GM04503 (cell line): ENCODE measurements at places on chromosomes 7 and 10.

DNA sequence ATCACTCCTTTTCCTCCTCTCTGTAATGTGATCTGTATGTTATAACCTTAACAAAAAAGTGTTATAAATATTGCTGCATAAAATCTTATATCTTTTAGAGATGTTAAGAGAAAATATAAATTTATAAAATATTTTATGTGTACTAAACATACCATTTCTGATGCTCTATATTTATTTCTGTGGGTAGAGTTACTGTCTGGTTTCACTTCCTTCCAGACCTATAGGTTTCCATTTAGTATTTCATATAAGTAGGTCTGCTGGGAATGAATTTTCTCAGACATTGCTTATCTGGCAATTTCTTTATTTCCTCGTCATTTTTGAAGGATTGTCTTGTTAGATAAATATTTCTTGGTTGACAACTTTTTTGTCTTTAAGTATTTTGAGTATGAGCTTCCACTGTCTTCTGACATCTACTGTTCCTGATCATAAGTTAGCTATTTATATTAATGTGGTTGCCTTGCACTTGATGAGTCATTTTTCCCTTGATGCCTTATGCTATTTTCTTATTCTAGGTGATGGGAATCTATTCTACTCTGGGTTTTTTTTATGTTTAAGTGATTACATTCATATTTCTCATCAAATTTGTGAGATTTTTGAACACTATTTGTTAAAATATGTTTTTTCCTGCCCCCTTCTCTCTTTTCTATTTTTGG lies 11.2 kb upstream of the THSD7A start:
- no peak for DNase-seq

GRCh38 chr7:4261601-4261960 lies 420.5 kb upstream of the FOXK1 start:
- no peak for DNase-seq

GRCh38 chr10:132229834-132230556 lies 43.2 kb downstream of the DPYSL4 start:
- no peak for DNase-seq

DNA sequence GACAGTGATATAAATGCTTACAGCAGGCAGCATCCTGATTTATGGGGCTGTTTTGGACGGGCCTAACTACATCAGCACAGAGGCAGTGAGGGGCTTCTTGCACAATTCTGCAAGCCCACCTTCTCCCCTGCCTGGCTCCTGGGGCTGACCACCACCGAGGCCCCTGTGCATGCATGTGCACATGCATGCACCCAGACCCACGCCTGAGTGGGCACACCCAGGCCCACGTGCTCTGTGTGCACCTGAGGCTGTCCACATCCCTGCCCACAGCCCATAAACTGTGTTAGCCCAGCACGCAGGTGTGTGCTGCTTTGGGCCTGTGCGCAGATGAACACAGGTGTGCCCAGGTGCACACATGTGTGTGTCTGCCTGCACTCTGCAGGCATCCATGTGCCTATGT lies 40.0 kb downstream of the ZMIZ1 start:
- no peak for DNase-seq

- DNase-seq, result no peak
Measured at GRCh38 chr7:258476-259190, 31.3 kb upstream of the FOXL3 start.

DNA sequence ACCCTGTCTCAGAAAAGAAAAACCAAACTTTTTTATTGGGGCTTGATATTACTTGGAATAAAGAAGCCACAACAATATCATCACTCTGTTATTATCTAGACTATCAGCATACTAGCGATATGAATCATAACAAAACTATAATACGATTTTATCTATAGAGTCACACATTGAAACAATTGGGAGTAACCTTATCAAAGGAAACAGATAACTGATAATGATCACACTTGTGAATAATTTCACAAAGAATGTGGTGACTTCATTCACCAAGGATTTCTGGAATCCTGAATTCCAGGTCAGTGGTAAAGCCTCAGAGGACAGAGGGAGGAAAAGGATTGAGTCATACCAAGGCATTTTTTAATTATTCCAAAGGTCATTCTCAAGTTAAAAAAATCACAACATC lies 32.1 kb upstream of the NMT2 start:
- DNase-seq, result peak; percentile 83

DNA sequence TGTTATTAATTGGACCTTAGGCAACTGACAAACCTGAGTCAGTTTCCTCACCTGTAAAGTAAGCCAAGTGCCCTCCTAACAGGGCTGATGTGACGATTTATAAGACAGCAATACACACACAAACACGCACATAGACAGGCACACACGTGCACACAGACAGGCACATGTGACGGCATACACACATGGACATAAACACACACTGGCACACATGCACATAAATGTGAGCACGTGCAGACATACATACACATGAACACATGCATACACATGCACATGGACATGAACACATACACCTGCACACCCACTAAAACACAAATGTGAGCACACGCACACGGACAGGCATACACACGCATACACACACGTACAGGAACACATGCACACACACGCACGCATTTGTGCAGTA lies 148.9 kb downstream of the PRKCQ start:
- no peak for DNase-seq

DNA sequence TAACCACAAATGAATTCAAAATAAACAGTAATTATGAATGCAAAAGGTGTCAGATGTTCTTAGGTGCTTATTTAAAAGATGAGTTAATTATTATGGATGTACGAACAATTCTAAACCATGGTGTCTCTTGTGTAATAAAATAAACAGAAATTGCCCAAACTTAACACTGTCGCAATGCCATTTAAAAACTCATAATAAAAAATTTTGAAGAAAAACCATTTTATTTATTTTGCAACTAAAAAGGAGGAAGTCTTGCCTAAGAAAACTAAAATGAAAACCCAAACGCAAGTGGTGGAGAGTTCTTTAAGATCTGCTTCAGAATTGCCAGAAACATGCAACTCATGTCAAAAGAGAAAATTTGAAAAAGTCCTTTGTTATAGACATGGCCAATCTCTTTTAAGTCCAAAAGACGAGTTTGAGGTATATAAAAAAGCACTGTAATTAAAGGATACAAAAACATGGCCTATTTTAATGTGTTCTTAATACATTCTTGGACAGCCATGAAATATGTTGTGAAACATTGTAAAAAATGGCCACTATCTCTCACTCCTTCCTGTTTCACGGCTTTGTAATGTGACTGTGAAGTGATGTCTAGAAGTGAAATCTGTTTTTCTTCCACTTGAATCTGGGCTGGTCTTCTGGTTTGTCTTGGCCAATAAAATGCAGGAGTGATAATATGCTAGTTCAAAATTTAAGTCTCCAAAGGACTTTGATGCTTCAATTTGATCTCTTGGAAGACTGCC lies 322.9 kb downstream of the PRPF18 start:
- no peak for DNase-seq

DNA sequence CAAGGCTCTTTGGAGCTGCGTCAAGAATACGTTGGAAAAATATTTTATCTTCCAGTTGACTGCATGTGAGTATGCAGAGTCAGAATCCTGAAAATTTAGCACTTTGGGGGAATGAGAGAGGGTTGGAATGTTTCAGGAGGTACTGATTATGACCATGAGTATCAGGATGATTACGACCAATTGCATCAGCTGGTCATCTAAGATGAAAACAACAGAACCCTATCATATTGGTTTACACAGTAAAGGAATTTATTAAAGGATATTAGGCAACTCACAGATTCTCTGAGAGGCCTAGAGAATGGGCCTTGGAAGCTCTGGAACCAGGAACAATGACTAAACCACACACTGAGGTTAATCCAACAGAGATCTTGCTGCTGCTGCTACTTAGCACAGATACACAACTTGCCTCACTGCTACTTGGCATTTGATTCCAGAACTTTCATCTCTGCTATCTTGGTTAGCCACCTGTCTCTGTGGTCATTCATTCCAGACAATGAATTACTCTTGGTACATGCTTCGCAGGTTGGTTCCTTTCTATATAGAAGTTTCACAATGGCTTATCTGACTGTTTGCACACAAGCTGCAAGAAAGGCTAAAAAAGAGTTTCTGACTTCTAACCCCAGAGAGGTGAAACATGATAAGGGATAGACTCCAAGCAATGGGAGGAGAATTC lies 68.0 kb upstream of the CTTNBP2 start:
- no peak for DNase-seq

GRCh38 chr10:58741673-58742072 lies 229.0 kb downstream of the BICC1 start:
- DNase-seq, result no peak

GRCh38 chr7:113143486-113144257 lies 25.3 kb upstream of the SMIM30 start:
- no peak for DNase-seq

DNA sequence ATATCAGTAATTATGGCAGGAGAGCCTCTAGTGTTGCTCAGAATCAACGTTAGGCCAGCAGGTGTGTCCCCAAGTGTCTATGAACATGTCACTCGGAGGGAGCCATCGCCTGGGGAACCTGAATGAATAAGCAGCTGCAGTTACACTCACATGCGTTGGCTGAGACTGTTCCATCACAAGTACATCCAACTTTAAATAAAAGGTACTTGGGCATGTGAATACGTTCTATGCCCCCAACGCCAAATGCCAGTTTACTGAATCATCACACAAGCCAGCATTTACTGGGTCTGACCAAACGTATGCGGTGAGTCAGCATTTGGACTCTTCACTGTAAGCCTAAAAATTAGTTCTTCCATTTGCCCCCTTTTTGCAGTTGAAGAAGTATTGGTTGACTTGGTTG lies 207.6 kb upstream of the PLXNA4 start:
- no peak for DNase-seq

- DNase-seq, result no peak
Measured at GRCh38 chr7:74242122-74242443, 12.1 kb downstream of the RFC2 start.

DNA sequence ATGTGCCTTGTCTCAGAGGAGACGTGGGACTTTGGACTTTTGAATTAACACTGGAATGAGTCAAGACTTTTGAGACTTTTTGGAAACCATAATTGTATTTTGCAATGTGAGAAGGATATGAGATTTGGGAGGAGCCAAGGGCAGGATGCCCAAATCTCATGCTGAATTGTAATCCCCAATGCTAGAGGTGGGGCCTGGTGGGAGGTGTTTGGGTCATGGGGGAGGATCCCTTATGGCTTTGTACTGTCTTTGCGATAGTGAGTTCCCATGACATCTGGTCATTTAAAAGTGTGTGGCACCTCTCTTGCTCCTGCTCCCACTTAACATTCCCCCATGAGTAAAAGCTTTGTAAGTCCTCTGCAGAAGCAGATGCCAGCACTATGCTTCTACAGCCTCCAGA lies 39.2 kb downstream of the DNAJC9 start:
- DNase-seq, result no peak

DNA sequence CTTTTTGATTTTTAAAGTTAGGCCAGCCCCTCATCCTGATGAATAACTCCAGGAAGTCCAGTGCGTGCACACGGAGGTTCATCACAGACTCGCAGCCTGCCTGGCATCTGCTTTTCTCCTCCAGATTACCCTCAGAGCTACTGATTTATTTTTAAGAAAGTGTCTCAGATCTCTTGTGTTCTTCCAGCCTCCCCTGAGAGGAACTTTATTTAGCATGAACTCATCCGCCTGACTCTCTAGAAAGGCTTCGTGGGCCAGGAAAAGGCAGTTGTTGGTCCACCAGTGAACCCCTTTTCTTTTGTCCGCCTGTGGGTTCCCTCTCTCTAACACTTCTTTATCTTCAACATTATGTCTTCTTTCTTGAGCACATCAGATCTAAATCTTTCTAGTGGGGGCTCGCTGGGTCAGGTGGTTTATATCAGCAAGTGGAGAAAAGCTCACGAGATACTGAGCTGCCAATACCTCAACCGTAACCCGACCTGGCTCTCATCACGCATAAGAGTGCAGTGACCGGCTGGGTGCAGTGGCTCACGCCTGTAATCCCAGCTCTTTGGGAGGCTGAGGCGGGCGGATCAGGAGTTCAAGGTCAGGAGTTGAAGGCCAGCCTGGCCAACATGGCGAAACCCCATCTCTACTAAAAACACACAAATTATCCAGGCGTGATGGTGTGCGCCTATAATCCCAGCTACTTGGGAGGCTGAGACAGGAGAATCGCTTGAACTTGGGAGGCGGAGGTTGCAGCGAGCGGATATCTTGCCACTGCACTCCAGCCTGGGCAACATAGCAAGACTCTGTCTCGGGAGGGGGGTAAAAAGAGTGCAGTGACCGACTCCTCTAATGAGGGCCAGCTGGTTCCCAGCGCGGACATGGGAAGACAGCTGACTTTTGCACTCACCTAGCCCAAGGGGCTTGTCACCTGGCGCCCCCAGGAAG lies 162.3 kb downstream of the CCDC3 start:
- DNase-seq, result no peak

DNA sequence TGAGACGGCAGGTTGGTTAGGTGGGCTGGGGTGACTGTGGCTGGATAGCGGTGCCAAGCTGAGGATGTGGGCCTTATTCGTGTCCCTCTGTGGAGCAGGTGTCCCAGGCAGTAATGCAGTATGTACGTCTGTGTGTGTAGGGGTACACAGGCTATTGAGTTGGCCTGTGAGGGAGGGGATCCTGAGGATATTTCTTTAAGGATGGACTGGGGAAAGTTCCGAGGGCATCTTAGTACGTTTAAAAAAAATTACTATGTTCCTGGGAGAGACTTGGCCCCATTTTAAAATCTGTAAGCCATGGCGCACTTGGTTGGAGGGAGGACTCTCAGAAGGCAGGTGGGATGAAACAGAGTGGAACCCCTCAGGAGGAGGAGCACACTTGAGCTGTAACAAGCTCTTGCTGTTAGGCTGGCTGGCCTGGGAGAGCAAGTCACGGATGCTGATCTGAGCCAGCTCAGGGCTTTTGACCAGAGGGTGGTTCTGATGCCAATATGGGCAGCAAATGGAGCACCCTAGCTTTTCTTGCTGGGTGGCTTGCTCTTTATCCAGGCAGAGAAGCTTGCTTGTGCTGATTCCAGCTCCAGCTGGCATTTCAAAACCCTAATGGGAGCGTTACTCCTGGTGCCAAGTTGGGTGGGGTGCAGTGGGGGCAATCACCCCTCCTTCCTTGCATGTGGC lies 765 bp downstream of the WBP1L start:
- DNase-seq, result no peak

DNA sequence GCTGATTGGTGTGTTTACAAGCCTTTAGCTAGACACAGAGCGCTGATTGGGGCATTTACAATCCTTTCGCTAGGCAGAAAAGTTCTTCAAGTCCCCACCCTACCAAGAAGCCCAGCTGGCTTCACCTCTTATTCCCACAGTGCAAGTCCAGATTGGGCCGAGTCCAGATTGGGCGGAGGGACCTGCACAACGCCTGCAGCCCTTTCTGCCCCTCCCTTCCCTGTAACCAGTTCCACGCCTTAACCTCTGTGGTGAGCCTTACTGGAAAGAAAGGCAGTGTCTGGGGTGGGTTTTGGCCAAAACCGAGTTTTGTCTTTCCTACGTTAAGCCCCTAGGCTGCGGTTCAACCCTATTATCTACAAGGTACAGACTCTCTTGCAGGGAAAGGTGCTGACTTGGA lies 268.7 kb downstream of the ZEB1 start:
- no peak for DNase-seq

DNA sequence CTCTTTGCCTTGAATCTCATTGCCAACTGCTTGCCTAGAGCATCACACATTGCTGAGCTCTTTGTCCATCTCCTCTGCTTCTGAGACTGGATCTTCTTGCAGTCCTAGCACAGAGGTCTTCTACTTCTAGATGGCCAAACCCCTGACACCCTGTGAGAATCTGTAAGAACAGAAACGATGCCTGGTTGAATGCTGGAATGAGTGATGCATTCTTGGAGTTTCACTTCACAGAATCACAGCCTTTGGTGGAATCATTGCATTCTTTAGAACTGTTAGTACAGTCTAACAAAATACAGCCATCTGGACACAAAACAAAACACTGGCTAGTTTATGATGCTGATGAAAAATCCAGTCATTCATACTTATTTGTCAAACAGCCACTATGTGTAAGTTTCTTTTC lies 141.7 kb upstream of the ITGB1 start:
- DNase-seq, result peak; percentile 86

GRCh38 chr7:36204929-36205635 lies 52.0 kb downstream of the EEPD1 start:
- DNase-seq, result no peak
